Iris pigment epithelial cell (primary cell): ENCODE measurements at places on chromosomes 2 and 18.
A peak's percentile ranks its signal among the peaks of the same experiment; 100 is the strongest.

- no peak for DNase-seq
Measured at GRCh38 chr2:75406131-75406581, 154.6 kb downstream of the EVA1A start.

DNA sequence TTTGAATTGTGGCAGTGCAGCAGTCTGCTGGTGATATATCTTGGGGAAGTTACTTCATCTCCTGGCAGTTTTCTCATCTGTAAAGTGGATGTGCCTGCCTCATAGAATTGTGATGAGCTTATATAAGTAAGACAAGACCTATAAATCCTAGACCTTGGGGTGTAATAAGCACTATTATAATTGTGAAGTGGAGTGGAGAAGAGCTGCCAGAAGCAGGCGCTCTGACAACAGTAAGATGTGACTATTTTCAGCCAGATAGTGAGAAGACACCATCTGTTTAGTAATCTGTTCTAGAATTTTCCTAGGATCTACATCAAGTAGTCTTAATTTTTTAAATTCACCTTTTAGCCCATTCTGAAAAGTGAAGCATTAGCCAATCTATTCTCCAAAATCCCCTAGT is 85.6 kb upstream of the TSPYL6 start:
- peak; percentile 23 for DNase-seq

GRCh38 chr2:226308986-226309385 is 490.6 kb downstream of the IRS1 start:
- peak; percentile 11 for DNase-seq

DNA sequence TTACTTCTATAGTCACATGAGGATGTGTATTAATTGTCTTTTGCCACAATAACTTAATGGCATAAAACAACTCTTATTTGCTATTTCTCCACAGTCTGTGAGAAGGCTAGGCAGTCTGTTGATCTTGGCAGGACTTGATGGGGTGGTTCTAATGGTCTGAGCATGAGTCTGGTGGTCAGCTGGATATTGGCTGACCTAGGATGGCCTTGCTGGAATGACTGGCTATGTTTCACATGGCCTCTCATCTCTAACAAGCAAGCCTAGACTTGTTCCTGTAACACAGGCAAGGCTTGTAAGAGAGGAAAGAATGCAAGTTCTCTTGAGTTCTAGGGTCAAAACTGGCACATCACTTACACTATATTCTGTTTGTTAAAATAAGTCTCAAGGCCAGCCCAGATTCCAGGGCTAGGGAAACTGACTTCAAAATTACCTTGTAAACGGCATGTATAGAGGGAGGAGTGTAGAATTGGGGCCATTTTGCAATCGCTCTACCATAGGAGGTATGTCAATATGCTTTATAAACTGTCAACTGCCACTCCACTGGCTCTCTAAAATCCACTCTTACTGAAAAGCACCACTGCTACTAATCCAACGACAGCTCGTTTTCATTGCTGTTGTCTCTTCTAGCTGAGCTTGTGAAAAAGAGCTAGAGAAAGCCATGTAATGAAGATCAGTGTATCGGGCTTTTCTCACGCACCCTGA is 325.0 kb upstream of the PKDCC start:
- peak; percentile 91 for DNase-seq

GRCh38 chr2:30089171-30089570 is 57.6 kb upstream of the YPEL5 start:
- DNase-seq: no peak

- no peak for DNase-seq
Measured at GRCh38 chr2:221555494-221555846, 16.6 kb downstream of the EPHA4 start.

DNA sequence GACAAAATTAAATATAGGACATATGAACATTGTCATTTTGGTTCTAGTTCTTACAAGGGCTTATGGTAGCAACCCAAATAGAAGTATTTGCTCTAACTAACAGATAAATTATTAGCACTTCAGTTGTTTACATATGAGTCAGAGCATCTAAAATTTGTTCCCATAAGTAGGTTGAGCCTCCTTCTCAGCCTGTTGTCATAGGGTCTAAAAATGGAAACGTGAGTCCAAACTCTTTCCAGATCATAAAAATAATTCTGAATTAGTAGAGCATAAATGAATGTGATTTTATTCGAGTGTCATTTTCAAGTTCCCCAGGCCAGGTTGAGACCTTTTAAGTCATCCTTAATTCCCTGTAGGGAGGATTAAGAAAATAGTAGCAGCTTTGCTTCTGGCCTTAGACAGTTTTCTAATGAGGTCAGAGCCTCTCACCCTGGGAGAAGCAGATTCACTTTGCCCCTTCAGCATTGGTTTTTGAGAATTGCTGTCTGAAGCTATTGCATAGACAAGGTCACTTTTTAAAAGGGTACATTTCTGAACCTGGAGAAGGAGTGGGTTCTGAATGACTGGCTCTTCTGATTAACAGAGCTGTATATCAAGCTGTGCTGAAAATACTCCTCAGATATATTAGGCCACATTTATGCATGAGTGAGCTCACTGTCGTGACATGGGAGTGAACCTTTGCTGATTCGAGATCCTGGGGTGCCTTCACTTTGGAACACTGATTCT is 164.3 kb downstream of the NEDD4L start:
- DNase-seq: no peak

DNA sequence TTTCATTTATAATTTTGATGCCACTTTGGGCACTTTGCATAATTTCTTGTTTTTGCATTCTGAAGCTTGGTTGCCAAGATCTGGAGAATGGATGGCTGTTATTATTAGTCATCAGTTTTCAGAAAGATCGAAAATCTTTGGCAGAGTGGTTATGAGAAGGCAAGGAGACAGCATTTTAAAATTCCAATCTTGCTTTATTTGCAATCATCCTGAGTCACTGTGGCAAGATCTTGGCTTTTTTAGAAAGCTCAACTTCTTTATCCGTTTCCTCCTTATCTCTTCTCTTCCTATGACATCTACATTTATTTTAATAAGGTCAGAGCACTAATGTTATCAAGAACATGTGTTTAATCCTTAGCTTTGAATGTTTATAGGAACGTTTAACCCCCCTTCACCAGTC is 31.1 kb upstream of the EIF2AK3 start:
- DNase-seq: peak; percentile 86

GRCh38 chr18:40366521-40366920 is 1588.5 kb upstream of the PIK3C3 start:
- no peak for DNase-seq

DNA sequence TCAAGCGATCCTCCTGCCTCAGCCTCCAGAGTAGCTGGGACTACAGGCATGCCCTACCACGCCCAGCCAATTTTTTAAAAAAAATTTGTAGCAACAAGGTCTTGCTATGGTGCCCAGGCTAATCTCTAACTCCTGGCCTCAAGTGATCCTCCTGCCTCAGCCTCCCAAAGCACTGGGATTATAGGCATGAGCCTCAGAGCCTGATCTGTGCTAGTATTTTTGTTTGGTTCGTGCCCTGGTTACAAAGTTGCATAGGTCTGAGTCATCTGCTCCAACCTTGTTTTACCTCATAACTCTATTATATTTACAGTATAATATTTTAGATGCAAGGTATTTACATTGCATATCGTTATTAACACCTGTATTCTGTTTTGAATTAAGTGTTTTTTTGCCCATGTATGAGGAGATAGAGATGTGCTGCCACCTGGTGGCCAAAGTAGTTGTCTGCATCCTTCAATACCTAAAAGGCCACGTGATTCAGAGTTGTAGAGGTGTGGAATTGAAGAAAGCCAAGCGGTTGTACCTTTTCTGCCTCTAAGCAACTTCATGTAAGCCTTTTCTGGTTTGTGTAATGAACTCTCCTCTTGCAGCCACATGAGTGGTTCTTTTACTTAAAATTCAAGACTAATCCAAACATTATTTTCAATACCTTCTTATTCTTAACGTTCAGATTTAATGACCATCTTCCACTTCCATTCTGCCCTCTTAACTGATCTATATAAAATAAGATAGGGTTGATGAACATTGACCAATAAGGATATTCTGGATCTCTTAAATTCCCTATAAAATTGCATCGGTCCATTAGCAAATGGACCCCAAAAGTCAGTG is 19.9 kb upstream of the CABYR start:
- peak; percentile 65 for DNase-seq

DNA sequence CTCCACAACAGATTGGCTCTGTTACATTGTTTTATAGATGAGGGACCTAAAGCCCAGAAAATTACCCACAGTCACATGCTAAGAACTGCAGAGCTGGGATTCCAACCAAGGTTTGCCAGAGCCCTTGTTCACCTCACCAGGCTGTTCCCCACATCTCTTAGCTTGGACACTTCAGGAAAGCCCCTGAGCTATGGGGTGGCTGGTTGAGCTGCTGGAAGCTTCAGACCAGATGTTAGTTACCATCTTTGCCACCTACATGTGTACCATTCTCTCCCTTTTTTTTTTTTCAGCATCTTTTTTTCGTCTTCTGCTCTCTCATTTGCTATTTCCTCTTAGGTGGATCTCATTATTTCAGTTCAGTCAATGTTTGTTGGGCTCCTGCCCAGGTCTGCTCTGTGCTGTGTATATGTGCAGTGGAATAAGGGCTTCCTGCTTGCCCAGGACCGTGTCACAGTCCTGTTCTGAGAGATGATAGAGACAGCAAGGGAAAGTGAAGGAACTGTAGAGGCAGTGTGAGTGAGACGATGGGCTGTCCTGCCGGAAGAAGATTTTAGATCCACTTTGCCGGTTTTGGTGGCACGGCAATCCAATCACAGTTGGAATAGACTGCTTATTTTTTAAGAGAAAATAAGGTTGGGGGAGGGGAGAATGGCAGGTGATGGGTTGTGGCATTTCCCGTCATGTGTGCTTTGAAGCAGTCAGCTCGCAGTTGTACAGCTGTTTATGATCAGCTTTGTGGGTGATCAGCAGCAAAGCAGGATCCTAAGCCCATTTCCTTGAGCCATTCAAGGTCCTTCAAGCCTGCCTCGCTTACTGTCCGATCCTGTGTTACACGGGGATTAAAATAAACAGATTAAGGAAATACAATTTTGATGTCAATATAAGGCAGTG is 152.6 kb downstream of the RTN4 start:
- no peak for DNase-seq

- DNase-seq: peak; percentile 6
Measured at GRCh38 chr2:149399934-149400615, 69.7 kb downstream of the LYPD6 start.

GRCh38 chr2:26980971-26981370 is 10.5 kb downstream of the MAPRE3 start:
- no peak for DNase-seq

GRCh38 chr2:113260991-113261390 is 17.7 kb downstream of the PAX8 start:
- DNase-seq: no peak

- DNase-seq: peak; percentile 26
Measured at GRCh38 chr2:178829299-178829960, 22.2 kb upstream of the TTN start.

DNA sequence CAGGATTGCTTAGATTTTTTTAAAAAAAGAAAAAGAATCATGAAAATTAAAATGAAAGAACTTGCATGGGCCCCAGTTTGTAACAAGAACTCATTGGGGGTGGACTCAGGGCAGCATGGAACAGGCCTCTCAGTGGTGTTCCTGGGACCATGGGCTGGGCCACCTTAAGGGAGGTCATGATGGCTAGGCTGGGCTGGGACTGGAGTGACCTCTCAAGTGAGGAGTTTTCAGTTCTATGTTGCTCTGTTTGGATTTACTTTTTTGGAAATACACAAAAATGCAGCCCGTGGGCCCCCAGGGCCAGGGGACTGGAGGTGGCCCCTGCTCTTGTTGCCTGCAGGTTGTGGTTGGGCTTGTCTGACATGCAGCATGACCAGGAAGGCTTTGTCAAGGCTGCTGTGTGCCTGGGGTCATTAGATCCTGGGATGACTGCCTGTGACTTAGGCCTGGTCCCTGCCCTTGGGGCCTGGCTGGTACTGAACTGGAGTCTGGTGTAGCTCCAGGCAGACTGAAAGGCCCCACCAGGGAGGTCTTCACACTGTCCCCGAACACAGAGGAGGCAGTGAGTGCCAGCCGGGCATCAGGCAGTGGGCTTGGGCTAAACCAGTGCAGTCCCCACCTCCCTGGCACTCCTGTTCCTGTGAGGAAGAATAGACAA is 115.6 kb downstream of the GLI2 start:
- DNase-seq: no peak

DNA sequence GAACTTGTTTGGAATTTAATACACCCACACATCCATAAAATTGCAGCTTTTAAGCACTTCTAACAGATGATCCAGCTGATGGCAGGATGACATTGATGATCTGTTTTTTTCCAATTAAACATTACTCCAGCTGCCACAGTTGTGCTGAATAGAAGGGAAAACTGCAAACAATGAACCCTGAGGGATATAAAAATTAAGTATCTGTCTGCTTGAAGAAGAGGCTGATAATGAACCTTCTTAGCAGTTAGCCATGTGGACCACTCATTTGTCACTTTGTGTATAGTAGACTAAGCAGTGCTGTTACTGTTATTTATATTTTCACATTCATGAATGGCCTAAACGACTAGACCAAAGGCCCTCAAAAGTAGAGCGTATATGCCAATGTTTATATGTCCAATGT is 1201.0 kb upstream of the LRRTM1 start:
- DNase-seq: no peak

DNA sequence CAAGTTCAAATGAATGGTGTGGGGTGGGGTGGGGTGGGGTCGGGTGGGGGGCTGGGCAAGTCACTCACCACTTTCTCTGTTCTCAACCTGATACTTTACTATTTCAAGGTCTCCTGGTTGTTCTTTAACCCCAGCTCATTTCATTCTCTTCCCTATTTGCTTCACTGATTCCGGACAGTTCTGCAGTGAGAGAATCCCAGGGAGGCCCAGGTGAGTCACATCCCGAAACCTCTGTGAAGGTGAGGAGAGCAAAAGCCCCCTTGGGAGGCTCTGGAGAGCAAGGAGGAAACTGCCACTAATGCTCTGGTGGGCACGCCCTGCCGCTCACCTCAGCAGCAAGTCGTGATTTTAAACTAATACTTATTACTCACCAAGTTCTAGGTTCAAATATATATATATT is 8.9 kb downstream of the EDAR start:
- no peak for DNase-seq

- DNase-seq: no peak
Measured at GRCh38 chr2:179311101-179311500, 46.5 kb upstream of the SESTD1 start.

DNA sequence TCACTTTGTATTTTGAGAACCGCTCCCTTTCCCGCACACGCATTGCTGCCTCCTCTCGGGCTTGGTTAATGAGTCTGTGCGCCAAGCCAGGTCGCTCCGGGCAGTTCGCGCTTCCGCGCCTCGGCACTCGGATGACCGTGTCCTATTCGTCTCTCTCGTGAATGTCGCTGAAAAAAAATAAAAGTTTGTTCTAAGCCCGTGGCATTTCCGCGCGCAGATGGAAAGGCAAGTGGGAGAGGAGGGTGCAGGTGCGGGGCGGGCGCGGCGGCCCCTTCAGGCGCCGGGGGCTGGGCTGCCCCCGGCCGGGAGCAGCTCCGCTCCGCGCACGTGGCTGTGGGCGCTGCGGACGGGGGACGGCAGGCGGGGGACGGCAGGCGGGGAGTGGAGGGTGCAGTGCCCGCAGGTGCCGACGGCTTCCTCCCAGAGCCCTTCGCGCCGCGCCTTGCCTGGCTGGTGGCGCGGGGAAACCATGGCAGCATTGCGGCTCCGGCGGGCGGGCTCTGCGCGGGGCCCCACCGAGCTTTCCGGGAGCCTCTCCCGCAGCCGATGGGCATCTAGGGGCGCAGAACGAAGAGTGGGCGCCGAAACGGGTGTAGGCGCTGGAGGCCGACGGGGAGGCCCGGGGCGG is 159.6 kb upstream of the SIX2 start:
- DNase-seq: no peak
